Dermis microvascular lymphatic vessel endothelial cell (primary cell): ENCODE measurements at places on chromosomes 2 and 18.

- peak; percentile 44 for DNase-seq
Observed at GRCh38 chr2:191486584-191487320, 191.2 kb upstream of the NABP1 start.

DNA sequence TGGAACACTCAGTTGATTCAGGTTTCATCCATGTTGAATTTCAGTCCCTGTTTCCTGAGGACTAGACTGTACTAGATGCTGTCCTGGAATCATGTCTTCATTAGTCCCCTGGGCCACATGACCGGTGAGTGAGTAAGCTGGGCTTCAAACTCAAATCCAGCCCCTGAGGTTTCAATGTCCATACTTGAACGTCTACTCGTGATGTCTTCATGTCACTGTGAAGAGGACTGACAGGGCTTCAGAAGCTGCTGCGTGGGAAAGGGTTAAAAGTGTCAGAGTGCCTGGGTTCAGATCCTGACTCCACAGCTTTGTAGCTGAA is 101.2 kb downstream of the CDK15 start:
- DNase-seq, result no peak

DNA sequence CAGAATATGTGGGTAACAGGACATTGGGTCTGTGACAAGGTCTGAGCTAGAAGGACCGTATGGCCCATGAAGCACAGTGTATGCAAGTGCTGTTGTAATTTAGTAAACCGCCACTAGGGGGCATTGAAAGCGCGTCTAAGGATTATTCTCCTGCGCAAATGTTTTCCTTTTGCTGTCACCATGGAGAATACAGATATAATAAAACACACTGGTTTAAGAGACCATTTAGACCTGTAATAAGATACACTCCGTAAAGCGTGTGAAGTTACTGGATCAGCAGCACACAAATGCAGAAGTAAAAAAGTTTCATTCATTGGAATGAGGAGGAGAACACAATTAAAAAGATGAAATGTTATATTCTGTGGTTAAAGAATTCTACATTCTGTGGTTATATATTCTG is 272.4 kb downstream of the AGAP1 start:
- DNase-seq, result peak; percentile 83

DNA sequence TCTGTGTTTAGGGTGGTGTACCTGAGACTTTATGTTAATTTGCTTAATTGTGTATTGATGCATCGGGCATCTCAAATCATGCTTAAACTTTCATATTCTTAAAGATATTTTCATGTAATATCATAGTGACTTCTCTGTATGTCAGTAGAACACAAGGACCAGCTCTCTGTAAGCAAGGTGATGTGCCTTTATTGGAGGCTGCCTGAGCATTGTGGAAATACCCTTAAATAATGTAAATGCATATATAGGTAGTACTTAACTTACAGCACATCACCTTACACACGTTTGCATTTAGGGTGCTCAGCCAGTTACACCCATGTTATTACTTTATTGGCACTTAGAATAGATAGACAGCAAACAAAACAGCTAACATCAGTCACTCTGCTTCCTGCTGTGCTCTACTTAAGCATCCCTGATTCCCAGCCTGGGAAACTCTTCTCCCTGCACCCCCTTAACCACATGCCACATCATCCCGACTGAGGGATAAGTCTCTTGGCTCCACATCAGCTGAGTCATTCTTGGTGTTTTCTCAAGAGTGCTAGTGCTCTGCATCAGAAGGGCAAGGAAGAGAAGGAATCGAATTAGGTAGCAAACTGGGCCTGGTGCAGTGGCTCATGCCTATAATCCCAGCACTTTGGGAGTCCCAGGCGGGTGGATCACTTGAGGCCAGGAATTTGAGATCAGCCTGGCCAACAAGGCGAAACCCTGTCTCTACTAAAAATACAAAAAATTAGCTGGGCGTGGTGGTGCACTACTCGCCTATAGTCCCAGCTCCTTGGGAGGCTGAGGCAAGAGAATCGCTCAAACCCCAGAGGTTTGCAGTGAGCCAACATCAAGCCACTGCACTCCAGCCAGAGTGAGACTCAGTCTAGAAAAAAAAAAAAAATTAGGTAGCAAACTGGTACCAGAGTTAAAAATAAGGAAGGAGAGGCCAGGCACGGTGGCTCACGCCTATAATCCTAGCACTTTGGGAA is 108.7 kb downstream of the MAP3K20 start:
- DNase-seq, result no peak

DNA sequence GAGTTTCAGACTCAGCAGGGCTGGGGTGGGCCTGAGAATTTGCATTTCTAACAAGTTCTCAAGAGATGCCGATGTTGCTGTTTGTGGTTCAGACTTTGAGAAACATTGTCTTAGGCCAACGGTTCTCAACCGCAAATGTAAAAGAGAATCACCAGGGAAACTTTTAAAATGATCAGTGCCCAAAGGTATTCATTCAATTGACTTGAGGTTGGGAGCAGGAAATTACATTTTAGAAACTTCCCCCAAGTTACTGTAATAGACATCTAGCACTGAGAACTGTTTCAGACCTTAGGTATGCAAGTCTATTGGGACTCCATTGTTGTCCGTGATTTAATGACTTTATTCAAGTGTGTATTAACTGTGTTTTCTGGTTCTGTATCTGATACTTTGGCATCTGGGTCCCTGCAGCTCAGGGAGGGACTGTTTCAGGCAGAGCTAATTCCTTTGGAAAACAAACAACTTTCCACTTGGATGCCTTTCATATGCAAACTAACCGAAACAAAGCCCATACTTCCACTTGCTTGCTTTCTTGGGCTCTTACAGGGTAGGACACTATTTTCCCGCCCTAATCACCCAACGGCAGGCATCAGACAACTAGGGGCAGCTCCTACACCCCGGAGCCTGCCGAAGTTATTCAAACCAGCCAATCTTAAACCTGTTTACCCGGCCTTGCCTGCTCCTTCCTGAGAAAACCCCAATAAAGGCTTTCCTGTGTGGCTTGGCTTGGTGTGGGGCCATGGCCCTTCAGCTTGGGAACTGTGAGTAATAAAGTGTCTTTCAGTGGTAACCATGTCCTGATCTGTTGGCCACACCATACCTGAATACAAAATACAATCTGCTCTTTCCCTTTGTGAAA is 97.6 kb downstream of the POLE4 start:
- DNase-seq, result no peak

DNA sequence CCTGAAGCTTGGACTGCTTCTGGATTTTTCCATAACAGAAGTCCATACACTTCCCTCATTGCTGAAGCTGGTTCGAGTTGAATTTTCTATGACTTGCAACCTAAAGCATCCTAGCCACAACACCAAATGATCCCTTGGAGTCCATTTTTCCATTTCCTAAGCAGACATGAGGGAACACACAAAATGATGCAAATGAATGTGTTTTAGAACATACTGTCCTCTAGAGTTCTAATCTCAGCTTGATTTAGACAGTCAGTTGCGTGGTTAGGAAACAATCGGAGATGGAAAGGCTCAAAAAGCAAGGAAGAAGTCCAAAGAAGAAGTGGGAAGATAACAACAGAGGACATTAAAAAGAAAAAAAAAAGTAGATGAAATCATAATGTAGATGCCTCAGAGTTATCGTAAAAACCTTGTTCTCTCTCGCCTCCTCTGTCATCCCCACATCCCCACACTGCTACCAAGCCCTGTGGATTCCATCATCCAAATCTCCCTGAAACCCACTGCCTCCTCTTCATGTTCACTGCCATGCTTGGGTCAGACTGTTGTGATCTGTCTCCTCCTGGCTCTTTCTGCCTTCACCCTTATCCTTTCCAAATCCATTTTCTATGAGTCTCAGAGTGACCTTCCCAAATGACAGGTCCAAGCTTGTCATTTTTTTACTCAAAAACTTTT is 58.4 kb downstream of the TMEM247 start:
- no peak for DNase-seq

GRCh38 chr2:184119989-184120800 is 478.1 kb upstream of the ZNF804A start:
- no peak for DNase-seq

- DNase-seq, result no peak
Observed at GRCh38 chr2:111673526-111673925, 210.5 kb downstream of the ANAPC1 start.

DNA sequence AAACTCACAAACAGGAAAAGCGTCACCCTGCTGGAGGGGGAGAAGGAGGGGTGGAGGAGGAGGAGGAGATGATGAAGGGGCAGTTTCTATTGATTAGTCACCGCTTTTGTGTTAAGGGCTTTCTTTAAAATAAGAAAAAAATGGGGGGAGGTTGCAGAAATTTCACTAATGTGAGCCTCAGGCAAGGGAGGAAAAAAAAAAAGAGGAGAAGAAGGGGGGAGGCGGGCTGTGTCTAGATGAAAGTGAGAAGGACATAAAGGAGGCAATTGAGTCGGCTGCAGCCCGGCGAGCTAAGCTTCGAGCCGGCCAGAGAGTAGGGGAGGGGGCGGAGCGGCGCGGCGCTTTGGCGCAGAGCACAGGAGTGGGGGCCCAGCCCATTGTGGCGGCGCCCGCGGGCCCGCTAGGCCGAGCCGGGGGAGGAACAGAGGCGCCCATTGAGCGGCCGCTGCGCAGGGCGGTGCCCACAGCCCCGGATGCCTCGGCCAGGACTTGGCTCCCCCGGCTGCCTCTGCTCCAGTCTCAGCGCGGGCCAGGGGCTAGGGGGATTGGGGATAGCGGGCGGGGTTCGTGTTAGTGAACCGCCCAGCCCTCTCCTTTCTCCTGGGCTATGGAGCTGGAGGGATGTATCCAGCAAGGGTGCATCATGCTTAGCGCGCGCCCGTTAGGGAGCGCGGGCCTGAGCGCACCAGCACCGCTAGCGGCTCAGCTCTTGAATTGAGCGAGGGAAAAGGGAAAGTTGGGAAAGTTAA is 7.9 kb downstream of the PAX3 start:
- DNase-seq, result no peak

DNA sequence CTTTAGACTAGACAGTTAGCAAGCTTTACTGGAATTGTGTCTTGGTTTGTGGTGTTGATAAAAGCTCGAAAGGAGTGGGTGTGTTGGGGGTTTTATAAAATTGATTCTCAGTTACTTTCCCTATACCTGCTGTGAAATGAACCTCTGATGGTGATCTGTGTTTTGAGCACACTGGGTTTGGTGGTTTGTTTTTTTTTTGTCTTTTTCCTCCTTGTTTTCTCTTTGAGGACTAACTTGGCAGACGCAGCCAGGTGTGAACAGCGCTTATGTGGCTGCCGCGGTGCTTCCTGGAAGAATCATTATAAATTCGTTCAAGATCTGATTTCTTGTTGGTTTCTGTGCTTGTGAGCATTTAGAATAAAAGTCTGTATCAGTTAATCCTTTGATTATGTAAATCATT is 28.5 kb downstream of the GRHL1 start:
- DNase-seq, result no peak

- no peak for DNase-seq
Observed at GRCh38 chr2:100192825-100193224, 50.4 kb upstream of the AFF3 start.

DNA sequence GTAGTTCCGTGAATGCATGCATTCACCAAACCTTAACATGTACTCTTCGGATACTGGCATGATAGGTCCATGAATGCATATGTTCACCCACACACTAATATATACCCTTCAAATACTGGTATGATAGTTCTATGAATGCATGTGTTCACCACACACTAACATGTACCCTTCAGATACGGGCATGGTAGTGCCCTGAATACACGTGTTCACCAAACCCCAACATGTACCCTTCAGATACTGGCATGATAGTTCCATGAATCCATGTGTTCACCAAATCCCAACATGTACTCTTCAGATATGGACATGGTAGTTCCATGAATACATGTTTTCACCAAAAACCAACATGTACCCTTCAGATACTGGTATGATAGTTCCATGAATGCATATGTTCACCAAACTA is 48.5 kb upstream of the ALKAL2 start:
- DNase-seq, result no peak
